ENCODE measurements at places on chromosomes 4 and X.

- no peak for DNase-seq
Measured at GRCh38 chr4:45036677-45037076, 310.3 kb upstream of the GNPDA2 start.

GRCh38 chr4:116665716-116666115 lies 419.7 kb downstream of the TRAM1L1 start:
- no peak for DNase-seq

- no peak for DNase-seq
Measured at GRCh38 chrX:121106484-121107235, 59.2 kb downstream of the GLUD2 start.

- DNase-seq, result no peak
Measured at GRCh38 chr4:156784970-156785369, 186.6 kb downstream of the PDGFC start.

GRCh38 chr4:143183513-143184216 lies 1.1 kb upstream of the USP38 start:
- no peak for DNase-seq

GRCh38 chr4:15234856-15235126 lies 193.0 kb upstream of the C1QTNF7 start:
- peak; percentile 85 for DNase-seq

- no peak for DNase-seq
Measured at GRCh38 chrX:66408507-66408906, 230.4 kb downstream of the EDA2R start.

- no peak for DNase-seq
Measured at GRCh38 chrX:44973420-44973932, 100.5 kb downstream of the KDM6A start.

DNA sequence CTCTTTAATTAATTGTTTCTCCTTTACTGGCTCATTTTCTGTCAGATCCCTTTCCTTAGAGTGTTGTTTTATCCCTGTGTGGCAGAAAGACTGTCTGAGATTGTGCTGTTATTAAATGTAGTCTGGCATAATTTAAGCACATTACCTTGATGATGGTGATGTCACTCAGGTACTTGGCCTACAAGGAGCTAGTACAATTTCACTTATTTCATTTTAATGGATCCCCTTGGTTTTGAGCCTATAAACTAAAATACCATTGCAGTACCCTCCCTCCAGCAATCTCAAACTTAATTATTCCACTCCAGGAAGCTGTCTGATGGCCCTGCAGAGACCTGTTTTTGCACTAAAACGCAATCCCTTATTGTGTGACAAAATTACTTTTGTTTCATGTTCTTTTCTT lies 968.6 kb downstream of the ADGRL3 start:
- no peak for DNase-seq

- DNase-seq, result no peak
Measured at GRCh38 chr4:185358514-185358913, 37.2 kb downstream of the LRP2BP start.

GRCh38 chr4:56424697-56425514 lies 10.5 kb downstream of the PPAT start:
- DNase-seq, result peak; percentile 41

- DNase-seq, result no peak
Measured at GRCh38 chr4:139922406-139923024, 231.5 kb downstream of the MAML3 start.

- no peak for DNase-seq
Measured at GRCh38 chr4:164188236-164188635, 565.7 kb upstream of the SMIM31 start.

- DNase-seq, result no peak
Measured at GRCh38 chr4:137389911-137390520, 142.3 kb downstream of the PCDH18 start.

- DNase-seq, result no peak
Measured at GRCh38 chr4:110869862-110870572, 247.1 kb upstream of the PITX2 start.

- DNase-seq, result no peak
Measured at GRCh38 chr4:8860892-8861575, 10.6 kb downstream of the HMX1 start.

- DNase-seq, result no peak
Measured at GRCh38 chr4:4641254-4641653, 99.4 kb upstream of the STX18 start.

GRCh38 chr4:19051831-19052230 lies 1030.3 kb upstream of the LCORL start:
- no peak for DNase-seq

- DNase-seq, result no peak
Measured at GRCh38 chrX:112877771-112878173, 37.1 kb upstream of the AMOT start.

DNA sequence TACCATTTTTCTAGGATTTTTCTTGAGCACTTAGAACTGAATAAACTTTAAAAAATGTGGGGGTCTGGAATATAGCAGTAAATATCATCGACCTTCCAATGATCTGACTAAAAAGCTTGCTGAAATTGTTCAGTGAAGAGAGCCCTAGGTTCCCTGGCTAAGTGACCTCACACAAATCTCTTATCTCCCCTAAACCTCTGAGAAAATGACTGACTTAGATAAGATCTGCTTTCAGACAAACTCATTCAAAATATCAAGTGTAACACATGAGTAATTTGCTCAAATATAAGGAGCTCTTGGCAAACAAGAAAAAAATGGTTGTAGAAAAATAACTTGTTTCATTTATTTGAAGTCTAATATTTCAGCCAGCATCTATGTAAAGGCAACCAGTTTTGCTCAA lies 441.7 kb upstream of the SLIT2 start:
- no peak for DNase-seq

DNA sequence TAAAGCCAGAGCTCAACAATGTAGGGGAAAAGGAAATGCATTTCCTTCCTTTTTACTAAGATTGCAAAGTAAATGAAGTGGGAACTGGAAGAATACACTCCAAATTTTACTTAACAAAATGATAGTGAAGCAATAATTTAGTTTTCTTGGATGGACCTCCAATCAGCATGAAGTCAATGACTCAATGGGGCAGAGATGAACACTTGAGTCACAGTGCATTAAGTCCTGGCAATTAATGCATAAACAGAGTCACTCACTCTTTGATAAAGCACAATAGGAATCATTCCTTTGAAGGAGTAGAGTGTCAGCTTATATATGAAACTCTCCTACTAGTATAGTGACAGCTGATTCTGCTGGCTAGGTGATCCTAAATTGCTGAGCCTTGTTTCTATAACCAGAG lies 66.7 kb upstream of the FRAS1 start:
- no peak for DNase-seq

DNA sequence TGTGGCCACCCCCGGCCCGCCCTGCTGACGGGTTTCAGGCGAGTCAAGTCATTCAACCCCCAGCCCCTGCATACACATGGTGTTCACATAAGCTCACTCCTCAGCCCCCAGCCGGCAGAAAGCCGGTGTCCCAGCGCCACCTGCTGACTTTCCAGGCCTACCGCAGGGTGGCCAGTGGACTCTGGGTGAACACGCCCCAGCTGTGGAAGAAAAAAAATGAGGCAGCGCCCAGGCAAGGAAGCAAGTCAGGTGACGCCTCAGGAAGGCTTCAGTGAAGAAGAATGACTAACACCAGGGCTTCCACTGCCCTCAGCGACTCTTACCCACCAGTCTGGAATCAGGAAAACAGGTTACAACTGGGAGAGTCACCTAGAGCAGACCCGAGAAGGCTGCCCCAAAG lies 15.8 kb downstream of the BCAP31 start:
- DNase-seq, result peak; percentile 26

- DNase-seq, result no peak
Measured at GRCh38 chr4:807792-808191, 18.1 kb downstream of the CPLX1 start.

DNA sequence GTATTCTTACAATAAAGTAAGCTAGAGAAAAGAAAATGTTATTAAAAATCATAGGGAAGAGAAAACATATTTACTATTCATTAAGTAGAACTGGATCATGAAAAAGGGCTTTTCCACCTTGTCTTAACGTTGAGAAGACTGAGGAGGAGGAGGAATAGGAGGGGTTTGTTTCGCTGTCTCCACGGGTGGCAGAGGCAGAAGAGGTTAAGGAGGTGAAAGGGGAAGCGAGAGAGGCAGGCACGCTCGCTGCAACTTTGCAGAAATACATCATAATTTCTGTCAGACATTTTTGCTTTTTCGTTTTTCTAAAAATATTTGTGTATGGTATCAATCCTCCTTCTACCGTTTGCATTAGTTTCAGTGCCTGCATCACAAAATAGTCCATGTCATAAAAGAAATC lies 2375.1 kb upstream of the AGA start:
- no peak for DNase-seq

- no peak for DNase-seq
Measured at GRCh38 chr4:85408301-85408700, 66.6 kb upstream of the ARHGAP24 start.

GRCh38 chr4:161189286-161190134 lies 974.3 kb downstream of the FSTL5 start:
- no peak for DNase-seq

DNA sequence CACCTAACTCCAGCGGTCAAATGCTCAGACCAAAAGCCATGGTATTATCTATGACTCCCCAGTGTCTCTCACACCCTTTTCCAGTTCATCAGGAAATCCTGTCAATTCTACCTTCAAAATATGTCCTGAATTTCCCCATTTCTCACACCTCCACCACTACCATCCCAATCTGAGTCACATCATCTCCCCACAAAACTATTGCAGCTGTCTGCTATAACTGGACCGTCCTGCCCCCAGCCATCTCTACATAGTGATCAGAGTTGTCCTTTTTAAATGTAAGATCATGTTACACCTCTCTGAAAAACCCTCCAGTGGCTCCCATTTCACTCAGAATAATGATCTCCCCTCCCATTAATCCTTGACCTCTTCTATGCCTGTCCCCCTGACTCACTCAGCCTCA lies 6.8 kb upstream of the ODAPH start:
- DNase-seq, result no peak

DNA sequence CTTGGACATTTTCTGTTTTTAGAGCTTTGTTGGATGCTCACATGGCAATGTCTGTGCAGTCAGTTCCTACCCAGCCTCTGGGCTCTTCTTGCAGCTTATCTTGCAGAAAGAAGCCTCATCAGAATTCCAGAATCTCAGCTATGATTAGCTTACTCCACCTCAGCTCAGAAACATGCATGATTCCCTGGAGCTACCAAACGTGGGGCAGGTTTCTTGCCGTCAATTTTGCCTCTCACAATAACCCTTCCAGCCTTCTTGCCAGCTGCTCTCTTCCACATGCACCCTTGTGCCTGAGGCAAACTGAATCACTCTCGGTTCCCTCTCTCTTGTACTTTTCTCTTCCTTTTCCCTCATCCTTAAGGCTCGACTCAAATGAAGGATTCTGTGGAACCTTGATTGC lies 141.4 kb downstream of the PTTG2 start:
- DNase-seq, result peak; percentile 87

DNA sequence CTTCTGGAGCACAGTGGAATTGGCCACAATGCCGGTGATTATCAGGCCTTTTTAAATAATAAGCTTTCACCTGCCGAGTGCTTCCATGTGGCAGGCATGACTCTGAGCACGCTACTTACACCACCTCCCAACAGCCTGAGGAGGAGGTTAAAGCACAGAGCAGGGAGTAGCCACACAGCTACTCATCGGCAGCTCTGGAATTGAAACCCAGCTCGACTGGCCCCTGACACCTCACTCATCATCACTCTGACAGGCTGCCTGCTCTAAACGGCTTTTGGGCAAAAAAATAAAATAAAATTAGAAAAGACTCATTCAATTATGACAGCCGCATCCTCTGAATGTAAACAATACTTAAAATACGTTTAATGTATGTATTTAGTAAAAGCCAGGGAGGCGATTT lies 326.4 kb upstream of the NOCT start:
- no peak for DNase-seq

DNA sequence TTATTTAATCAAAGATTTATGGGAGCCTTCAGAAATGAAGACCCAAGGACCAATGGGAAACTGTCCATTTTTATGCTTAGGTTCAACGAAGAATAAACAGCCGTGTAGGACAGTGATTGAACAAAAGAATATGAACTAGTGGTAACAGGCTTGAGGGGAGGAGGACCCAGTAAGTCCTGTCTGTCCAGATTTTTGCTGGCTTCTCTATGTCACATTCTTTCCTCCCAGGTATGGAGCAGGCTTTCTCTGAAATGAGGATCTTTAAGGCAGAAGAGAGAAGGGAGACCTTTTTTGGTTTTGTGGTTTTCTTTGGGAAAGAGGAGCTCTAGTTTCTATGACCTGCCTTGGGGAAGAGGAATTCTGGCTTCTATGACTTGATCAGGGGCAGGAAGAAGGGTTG lies 74.1 kb downstream of the BANK1 start:
- DNase-seq, result no peak

DNA sequence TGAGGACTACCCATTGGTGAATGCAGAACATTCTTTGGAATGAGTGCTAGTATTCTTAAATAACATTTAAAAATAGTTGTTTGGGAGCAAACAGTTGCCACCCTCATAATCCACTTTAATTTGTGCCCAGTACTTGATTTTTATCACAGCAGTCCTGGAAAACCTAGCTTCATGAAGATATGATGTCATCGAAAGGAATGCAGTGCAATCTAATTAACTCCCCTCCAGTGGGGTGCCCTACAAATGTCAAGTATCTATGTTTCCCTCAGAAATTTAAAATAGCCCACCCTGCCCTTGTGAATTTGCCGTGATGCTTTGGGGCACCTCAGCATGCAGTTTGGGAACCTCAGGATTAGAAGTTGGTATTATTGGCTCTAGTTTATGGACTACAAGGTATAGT lies 5.4 kb downstream of the RAB9A start:
- DNase-seq, result no peak

GRCh38 chr4:98688411-98689290 lies 30.2 kb upstream of the TSPAN5 start:
- no peak for DNase-seq

DNA sequence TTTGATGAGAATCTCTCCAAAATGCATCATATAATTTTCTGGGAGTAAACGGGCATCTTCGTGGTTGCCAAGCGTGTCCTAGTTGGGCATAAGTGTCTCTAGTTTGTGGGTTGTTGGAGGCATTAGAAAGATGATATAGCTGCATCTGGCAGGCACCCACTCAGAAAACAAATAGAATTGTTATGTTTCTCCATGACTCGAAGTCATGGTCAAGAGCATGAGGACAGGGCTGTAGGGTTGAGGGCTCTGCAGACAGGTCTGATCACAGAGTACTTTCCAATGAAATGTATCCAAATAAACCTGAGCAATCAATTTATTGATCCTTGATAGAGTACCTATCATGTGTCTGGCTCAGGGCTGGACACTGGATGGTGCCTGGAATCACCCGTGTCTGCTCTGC lies 82.7 kb downstream of the SORCS2 start:
- DNase-seq, result no peak

DNA sequence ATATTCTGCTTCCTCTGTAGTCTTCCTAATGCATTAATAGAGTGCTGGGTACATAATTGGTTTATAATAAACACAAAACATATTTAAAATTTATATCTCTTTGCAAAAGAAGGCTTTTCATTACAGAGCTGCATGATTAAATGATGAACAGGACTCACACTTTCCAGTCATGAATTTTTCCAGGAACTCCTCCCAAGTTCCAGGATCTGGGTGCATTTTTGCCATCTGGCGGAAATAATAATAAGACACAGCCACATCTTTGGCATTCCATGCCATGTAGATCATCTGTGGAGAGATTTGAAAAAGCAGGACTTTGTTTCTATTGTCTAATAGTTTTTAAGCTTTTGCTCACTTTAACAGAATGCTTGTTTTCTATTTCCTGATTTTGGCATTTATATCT lies 40.2 kb upstream of the SULT1B1 start:
- DNase-seq, result peak; percentile 43
